Left ventricle myocardium inferior (tissue), 1 donor: ENCODE measurements at places on chromosomes 2 and 18. TPM values are rescaled to one million over a fixed set of nuclear protein-coding genes. Genes with fewer than 3 reads are reported as not detected.
A peak's percentile ranks its signal among the peaks of the same experiment; 100 is the strongest.

- peak; percentile 38 for DNase-seq
- H3K4me1 ChIP-seq = peaks cover 97% of the 10 kb centered on the region
- H3K4me3 ChIP-seq = peak overlapping the region; percentile 24
- peak overlapping the region; percentile 87 for H3K27ac ChIP-seq
- peaks cover 5% of the 10 kb centered on the region for H3K36me3 ChIP-seq
These were observed 85.5 kb downstream of the TMEM247 start for GRCh38 chr2:46564811-46565241.

GRCh38 chr2:120902592-120902991 lies 166.9 kb downstream of the GLI2 start:
- H3K4me1 ChIP-seq = peaks cover 13% of the 10 kb centered on the region
- no peaks in the 10 kb centered on the region for H3K36me3 ChIP-seq
- H3K4me3 ChIP-seq = no peak overlapping the region

GRCh38 chr2:215746887-215747615 lies 266.3 kb downstream of the MREG start:
- DNase-seq = no peak
- H3K27me3 ChIP-seq = no peaks in the 10 kb centered on the region
- no peaks in the 10 kb centered on the region for H3K36me3 ChIP-seq
- peaks cover 26% of the 10 kb centered on the region for H3K4me1 ChIP-seq
- H3K4me3 ChIP-seq = no peak overlapping the region

WDR54 gene
- total RNA-seq = 2.9 TPM

DNA sequence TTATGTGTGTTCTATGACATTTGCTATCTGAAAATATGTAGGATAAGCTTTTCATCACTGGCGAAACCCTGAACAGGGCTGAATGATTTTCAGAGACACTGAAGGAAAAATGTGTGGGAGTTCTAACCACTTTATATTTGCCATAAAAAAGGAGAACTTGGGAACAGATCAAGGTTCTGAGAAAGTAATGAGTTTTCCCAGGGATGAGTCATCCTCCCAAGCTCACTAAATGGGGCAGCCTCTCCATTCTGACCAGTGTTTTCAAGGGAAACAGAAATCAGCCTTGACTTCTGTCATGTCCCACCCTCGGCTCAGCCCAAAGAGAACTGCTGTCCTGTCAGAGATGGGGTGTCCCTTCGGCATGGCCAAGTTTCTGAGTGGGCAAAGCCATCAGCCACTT lies 2109.8 kb upstream of the CELF4 start:
- no peaks in the 10 kb centered on the region for H3K4me1 ChIP-seq
- H3K4me3 ChIP-seq = no peak overlapping the region
- no peaks in the 10 kb centered on the region for H3K36me3 ChIP-seq
